ENCODE measurements at places on chromosomes 4 and X. TPM values are rescaled to one million over a fixed set of nuclear protein-coding genes. Genes with fewer than 3 reads are reported as not detected.

DNA sequence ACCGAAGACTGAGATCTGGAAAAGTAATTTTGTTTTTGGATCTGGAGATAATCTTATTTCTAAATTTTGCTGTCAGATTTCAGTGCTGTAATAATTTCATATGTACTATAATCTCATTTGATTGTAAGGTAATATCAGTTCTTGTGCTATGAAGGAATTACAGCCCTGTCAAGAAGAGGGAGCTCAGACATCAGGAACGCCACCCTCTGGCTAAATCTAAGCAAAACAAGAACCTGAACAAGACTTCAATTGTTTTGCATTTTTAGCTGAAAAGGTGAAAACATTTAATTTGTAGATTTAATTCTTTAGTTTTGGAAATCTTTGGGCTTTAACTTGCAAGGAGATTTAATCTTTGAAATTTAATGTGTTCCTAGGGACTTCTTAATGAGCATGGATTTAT lies 525.4 kb upstream of the HS3ST1 start:
- no peak overlapping the region for H3K27ac ChIP-seq
- no peaks in the 10 kb centered on the region for H3K27me3 ChIP-seq
- no peaks in the 10 kb centered on the region for H3K36me3 ChIP-seq
- no peaks in the 10 kb centered on the region for H3K4me1 ChIP-seq

The KIT gene
- total RNA-seq: 7.0 TPM

- no peaks in the 10 kb centered on the region for H3K36me3 ChIP-seq
- DNase-seq: no peak
- no peak overlapping the region for H3K4me3 ChIP-seq
- no peaks in the 10 kb centered on the region for H3K4me1 ChIP-seq
- H3K27me3 ChIP-seq: no peaks in the 10 kb centered on the region
Measured at GRCh38 chr4:140267576-140267975, 105.9 kb upstream of the SCOC start.

The LONRF3 gene
- 6.6 TPM for total RNA-seq

GRCh38 chrX:153736071-153736820 lies 11.6 kb downstream of the ABCD1 start:
- no peak overlapping the region for H3K27ac ChIP-seq
- DNase-seq: no peak
- no peaks in the 10 kb centered on the region for H3K27me3 ChIP-seq
- H3K4me3 ChIP-seq: no peak overlapping the region
- no peaks in the 10 kb centered on the region for H3K4me1 ChIP-seq

GRCh38 chrX:149198980-149199732 lies 305.9 kb downstream of the IDS start:
- DNase-seq: no peak
- H3K27ac ChIP-seq: no peak overlapping the region
- H3K27me3 ChIP-seq: no peaks in the 10 kb centered on the region
- H3K4me3 ChIP-seq: no peak overlapping the region
- no peaks in the 10 kb centered on the region for H3K36me3 ChIP-seq
- no peaks in the 10 kb centered on the region for H3K4me1 ChIP-seq

The HSFX2 gene
- total RNA-seq: 0.66 TPM

The ABRAXAS1 gene
- 36.0 TPM for total RNA-seq
